NCI-H2171 (cell line): ENCODE measurements at places on chromosomes 3 and 15.
A peak's percentile ranks its signal among the peaks of the same experiment; 100 is the strongest.

DNA sequence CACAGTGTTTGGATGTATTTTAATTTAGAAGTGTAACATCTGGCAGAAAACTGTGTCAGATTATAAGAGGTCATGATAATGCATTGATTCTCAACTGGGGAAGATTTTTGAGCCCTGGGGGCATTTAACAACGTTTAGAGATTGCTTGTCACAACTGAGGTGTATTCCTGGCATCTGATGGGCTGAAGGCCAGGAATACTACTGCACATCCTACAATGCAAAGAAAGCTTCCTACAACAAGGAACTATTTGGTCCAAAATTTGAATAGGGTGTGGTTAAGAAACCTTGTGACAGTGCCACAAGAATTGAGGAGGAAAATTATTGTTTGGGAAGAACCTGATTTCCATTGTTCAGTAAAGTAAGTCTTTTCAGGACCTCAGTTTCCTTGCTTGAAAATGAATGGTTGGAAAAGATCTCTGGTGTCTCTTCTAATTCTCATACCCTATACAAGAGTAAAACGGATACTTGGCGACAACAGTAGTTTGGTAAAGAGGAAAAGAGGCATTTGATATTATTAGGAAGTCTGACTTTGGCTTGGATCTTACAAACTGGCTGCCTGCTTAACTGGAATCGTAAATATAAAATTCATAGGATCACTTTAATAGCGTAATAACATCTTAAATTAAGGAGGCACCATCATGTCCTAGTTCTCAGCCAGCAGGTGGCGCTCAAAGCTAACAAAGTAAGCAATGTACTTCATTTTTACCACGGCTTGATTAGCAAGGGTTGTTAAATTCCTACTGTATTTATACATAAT lies 4.3 kb downstream of the DAZL start:
- peak; percentile 70 for DNase-seq

- no peak for DNase-seq
Measured at GRCh38 chr3:149460117-149460516, 14.4 kb upstream of the TM4SF4 start.

DNA sequence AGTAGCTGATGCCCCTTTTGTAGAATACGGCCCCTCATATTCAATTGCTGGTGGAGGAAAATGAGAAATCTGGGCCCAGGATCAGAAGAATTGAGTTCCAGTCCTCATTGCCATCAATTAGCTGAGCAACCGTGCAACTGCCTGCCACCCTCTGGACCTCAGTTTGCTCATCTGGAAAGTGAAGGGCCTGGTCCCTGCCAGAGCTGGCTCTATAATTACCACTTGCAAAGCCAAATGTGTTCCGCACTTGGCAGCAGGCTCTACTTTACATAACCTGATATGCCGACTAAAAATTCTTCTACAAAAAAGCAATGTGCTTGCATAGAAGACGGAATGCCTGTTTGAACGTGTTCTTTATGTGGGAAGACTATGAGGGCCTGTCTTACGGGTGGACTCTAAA lies 8.6 kb upstream of the ITGB5 start:
- DNase-seq: no peak

DNA sequence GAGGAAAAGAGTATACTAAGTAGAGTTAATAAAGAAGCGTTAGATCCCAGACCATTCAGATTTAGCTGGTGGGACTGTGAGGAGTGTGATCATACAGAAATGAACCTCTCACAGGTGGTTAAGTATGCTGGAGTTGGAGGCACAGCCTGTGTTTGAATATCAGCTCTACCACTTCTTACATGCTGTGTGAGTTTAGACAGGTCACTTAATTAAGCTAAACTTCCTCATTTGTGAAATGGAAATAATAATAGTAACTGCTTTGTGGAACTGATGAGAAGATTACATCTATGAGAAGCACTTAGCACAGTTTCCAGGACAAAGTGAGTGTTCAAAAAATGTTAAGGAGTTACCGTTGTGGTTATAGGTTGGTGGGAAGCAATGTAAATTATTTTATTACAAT lies 8.4 kb downstream of the ACP3 start:
- DNase-seq: no peak

DNA sequence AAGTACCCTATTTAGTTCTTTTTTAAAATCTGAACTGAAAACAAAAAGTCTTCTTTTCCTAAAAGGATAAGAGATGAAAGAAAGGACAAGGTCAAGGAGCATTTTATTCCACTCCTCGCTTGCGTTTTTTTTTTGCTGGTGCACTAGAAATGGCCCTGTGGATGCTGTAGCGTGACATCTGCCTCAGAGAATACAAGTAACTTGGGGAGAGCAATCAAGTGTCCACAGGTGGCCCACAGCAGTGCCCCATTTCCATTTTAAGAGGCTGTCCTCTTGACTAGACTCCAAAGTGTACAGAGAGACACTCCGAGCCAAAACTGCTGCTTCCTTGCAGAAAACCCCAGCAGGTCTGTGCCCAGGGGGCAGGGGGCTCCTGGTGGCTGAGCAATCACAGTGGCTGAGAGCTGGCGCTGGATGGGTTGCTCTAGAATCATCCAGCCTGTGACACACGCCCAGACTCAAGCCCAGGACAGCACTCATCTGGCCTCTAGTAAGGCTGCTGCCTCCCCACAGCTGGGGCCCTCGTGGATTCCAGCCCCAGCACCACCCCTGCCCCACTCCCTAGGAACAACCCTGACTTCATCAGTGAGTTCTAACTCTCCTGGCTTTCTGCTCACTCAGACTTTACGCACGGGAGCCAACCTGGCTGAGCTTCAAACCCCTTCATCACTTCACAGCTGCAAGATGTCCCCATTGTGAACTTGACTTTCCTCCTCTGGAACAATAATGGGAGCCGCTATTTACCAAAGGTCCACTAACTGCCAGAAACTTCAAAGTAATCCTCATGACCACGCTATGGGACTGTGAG lies 71.1 kb upstream of the SPATA12 start:
- no peak for DNase-seq

- DNase-seq: no peak
Measured at GRCh38 chr3:159764490-159765029, 224.1 kb upstream of the IL12A start.

DNA sequence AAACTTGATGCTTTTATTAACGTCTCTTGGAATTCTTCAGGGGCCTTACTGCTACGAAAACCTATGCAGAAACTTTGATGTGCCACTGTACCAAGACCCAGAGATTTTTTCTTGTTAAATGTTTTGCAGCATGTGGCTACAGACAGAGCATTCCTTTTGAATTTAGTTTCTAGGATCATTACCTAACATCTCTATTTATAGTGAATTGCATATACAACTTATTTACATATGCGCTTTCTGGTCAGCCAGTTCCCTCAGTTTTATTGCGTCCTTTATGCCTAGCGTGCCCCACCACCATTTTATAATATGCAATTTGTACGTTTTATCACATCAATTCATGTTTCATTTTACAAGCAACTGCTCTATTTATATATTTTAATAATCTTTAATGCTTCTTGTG lies 46.2 kb upstream of the AGTR1 start:
- DNase-seq: no peak

DNA sequence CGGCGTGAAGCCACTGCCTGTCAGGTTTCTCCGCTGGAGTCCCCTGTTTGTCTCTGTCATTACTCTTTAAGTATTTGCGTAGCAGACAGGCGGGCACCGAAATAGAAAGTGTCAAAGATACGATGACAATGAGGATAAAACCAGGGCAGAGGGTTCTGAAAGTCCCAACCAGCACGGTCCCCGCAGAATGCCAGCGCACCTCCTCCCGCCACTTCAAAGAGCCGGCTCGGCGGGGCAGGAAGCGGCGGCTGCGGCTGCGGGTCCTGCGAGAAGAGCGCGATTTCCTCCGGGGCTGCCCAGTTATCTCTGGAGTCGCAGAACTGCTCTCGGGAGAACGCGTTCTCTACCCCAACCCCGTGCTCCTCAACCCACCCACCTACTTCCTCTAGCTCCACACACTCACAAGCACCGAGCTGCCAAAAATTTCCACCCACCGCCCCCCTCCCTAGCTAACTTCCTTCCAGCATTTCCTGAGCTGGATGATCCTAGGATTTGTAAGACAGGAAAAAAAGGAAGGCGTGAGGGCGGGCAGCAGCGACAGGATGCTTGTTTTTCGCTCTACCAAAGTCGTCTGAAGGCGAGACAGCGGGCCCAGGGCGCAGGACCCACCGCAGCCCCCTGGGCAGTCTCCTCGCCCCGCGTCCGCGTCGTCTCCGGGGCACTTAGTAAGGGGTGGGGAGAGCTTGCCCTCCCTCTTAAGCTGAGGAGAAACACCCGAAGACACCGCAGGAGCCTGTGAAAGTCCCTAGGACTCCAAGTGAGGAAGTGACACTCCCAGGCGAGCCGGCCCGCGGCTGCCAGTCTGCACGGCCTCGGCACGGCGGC lies at the start of gene ARHGAP31:
TSS of gene ARHGAP31 (plus strand) at position 513 of the 825 bp plus-strand sequence. CDS start 522 bp downstream, outside the sequence.
- peak; percentile 14 for DNase-seq

DNA sequence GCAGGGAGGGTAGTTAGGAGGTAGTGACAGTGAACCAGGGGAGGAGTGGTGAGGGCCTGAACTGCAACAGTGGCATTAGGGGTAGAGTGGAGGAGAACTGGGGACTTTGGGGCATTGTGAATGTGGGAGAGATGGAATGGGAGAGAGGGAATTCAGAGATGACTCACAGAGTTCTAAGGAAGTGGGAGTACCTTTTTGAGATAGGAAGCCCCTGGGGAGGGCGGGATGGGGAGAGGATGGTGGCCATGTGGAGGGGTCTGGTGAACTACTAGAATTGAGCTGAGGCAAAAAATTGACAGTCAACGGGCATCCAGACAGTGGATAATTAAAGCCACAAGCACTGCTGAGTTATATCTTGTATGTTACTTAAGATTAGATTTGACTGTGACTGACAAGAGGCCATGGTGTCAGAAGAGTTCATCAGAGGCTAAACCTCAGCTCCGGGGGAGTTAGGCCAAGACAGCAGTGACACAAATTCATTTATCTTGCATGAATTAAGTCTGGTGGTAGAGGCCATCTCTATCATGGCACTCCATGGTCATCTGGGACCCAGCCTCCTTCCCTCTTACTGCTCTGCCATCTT lies 34.0 kb downstream of the PLEKHO2 start:
- DNase-seq: no peak

DNA sequence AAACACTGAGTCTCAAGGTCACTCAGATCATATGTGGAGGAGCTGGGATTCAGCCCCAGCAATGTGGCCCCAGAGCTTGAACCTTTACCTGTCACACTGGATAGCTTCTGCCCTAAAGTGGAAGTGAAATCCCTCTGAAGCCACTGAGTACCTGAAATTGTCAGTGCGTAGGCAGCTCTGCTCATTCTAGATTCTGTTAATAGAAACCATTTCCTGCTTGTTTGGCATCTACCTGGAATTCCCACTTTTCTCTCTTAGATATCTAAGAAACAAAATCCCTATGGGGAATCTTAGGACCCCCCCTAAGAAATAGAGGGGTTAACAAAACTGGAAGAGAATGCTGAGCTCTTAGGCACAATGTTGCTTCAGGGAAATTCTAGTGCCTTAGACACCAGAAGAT lies 29.8 kb downstream of the FBXL22 start:
- DNase-seq: no peak

GRCh38 chr15:42149493-42150218 lies 6.8 kb downstream of the PLA2G4F start:
- no peak for DNase-seq

DNA sequence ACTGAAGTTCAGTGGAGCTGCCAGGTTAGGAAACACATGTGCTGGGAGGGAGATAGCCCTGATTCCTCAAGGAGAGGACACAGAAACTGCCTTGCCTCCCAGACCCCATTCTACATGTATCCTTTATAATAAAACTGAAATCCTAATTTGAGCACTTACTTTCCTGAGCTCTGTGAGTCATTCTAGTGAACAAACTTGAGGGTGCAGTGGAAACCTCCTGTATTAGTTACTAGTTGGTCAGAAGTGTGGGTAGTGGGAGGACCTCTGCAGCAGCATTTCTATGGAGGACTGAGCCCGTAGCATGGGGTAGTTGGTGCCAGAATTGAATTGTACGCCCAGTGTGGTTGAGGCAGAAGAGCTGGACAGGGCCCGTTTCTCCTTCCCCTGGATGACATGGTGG lies 23.9 kb downstream of the ATP1B3 start:
- DNase-seq: no peak

DNA sequence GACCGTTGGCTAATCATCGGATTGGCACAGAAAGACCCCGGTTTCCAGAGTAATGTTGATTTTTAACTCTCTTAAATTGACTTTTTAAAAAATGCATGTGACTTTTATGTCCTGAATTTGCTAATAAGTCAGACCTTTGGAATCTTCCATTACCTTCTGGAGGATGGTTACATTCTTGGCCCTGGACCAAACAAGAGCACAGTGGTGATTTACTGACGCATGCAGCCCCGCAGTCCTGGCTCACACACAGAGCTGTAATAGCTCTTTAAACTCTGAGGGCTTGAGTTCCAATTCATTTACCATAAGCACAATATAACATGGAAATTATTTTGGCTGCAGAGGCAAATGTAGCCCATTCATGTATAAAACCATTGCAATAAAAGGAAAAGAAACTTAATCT lies 25.1 kb downstream of the SOX14 start:
- DNase-seq: no peak

GRCh38 chr3:122247825-122248185 lies 64.3 kb downstream of the CASR start:
- DNase-seq: no peak

DNA sequence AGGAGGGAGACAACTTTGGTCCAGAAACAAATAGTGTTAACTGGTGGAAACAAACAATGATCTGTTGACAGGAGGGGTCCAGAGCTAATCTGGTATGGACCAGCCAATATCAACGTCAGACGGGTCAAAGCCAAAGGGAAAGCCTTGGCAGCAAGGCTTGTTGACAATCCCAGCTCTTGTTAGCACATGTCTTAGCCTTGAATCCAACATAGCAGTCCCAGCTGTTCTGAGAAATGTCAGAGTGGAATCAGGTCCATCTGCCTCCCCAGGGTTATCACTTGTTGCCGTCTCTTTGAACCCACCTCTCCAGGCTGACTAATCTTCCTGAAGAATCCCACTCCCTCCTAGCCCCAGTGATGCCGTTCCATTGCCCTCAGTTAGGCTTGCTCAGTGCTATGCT lies 404.6 kb upstream of the MCTP2 start:
- DNase-seq: no peak

GRCh38 chr15:94416820-94417219 lies 185.5 kb downstream of the MCTP2 start:
- no peak for DNase-seq

DNA sequence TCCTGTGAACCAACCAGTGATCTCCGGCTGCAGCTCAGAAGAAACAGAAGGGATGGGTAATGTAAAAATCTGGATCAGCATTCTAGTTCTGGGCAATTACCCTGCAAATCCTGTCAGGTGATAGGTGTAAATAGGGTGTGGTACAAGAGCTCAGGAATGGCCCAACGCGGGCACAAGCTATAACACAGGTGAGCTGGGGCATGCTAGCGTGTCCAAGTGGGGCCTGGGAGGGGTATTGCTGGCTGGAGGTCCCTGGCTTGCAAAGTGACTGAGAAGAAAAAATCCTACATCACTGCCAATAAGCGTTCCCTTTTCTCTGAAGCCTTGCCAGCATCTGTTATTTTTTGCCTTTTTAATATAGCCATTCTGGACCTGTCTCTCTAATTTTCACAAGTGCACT lies 9.7 kb upstream of the CHST2 start:
- no peak for DNase-seq

DNA sequence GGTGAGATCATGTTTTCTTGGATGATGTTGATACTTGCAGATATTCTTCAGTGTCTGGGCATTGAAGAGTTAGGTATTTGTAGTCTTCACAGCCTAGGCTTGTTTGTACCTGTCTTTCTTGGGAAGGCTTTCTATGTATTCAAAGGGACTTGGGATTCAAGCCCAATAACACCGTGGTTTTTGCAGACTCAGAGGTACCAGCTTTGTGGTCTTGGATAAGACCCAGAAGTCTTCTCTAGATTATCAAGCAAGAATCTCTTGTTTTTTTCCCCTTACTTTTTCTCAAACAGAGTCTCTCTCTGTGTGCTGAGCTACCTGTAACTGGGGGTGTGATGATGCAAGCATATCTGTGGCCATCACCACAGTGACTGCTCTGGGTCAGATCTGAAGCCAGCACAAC lies 42.7 kb upstream of the CCK start:
- no peak for DNase-seq
